ENCODE measurements at places on chromosomes 6 and 20.

GRCh38 chr6:4185419-4185818, 50.0 kb upstream of the ECI2 start:
- no peak for DNase-seq

- DNase-seq = no peak
These were observed 61.3 kb downstream of the SYNJ2 start for GRCh38 chr6:158043008-158043407.

DNA sequence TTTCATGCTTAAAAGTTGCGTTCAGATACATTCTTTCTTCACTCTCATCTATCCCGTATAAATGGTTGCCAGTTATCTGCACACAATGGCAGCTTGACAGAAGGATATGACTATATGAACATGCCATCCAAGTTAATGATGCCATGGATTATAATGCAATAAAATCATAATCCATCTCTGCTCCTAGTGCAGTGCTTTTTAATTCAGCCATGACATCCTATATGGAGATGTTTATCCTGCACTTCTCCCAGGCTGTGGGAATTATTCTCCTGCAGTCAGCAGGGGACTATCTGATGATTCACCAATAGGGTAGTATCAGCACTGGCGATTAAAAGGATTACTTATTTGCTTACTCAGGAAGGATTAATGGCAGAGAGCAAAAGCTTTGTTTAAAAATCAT, 273.8 kb downstream of the SAMD5 start:
- no peak for DNase-seq

GRCh38 chr20:34311118-34312023, 8.2 kb upstream of the AHCY start:
- DNase-seq = no peak

DNA sequence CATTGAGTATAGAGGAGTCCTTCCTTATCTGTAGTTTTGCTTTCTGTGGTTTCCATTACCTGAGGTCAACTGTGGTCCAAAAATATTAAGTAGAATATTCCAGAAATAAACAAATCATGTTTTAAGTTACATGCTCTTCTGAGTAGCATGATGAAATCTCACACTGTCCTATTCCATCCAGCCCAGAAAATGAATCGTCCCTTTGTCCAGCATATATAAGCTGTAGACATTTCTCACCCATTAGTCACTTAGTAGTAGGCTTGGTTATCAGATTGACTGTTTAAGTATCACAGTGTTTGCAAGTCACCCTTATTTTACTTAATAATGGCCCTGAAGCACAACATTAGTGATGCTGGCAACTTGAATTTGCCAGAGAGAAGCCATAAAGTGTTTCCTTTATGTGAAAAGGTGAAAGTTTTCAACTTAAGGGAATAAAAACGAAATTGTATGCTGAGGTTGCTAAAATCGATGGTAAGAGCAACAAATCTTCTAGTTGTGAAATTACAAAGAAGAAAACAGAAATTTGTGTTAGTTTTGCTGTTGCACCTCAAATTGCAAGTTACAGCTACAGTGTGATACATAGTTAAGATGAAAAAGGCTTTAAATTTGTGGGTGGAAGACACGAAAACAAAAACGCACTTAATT, 198.6 kb upstream of the SIM1 start:
- DNase-seq = no peak

DNA sequence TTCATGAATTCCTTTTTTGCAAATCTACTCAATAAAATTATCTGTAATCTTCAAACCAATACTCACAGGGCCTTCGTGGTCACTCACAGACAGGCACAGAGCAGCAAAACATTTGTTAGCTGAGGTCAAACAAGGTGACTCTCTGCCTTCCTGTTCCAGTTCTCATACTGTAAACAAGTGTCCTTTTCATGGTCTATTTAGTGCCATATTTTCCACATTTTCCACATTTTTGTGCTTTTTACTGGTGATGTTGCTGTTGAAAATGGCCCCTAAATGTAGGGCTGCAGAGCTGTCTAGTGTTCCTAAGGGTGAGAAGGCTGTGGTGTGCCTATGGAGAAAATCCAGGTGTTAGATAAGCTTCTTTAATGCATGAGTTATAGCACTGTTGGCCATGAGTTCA, 133.1 kb upstream of the COL21A1 start:
- DNase-seq = no peak

GRCh38 chr6:109808837-109809236, 117.7 kb downstream of the FIG4 start:
- DNase-seq = no peak

GRCh38 chr20:4787820-4788219, 66.1 kb downstream of the PRND start:
- no peak for DNase-seq

GRCh38 chr20:62759981-62760431, 36.3 kb upstream of the MRGBP start:
- DNase-seq = no peak

GRCh38 chr20:13586133-13586532, 52.6 kb downstream of the TASP1 start:
- no peak for DNase-seq

- no peak for DNase-seq
These were observed 78.3 kb downstream of the ZDHHC14 start for GRCh38 chr6:157459327-157459726.

GRCh38 chr20:42186337-42186736, 568.2 kb upstream of the CHD6 start:
- DNase-seq = no peak

- no peak for DNase-seq
These were observed 282.1 kb downstream of the TPBG start for GRCh38 chr6:82645536-82646230.

- no peak for DNase-seq
These were observed 139.4 kb downstream of the CARMIL1 start for GRCh38 chr6:25418454-25419052.

DNA sequence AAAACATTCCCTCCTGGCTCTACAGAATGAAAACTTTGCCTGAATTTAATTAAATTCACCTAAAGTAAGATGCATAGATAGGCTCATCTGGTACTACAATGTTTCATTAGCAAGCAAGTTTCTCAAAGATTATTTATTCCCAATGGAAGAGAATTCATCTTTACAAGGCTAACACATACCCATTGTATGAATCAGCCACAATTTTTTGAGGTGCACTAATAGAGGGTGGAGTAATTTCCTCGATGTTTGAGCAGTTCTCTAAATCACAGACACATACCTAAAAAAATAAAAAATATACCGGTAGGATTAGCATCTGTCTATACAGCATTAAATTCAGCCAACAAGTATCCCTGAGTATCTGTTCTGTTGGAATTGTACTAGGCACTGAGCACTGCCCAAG, 32.7 kb downstream of the ROS1 start:
- no peak for DNase-seq

DNA sequence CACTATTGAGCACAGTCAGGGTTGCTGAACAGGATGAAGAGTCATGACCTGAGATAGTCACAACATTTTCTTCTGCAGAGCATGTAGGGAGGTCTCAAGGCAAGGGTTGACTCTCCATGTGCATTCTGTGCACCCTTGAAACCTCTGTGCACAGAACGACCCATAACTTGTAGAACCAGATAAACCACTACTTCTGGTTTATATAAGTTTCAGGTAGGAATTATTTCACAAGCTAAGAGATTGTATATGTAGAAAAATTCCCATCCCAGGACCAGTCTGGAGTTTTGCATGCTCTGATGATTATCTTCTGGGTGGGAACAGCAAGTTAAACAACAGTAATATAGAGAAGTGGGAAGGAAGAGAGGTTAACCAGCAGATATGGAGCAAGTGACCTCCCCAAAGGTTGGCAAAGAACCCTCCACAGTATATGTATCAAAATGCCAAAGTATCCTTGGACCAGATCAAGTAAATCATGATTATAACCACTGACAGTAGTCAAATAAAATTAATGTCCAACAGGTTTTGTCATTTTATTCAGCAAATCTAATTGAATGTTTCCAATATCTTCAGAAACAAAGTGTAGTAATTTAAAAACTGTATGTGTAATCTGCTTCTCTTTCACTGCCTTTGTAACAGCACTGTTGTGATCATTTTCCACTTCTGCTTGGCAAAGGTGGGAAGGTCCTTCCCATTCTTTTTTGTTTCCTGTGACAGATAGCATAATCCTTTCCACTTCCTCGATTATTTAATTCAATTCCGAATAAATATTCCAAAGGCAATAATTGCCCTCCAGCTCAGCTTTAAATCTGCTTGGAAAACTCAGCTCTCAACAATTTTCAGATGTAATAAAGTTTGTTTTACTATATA, 104.4 kb downstream of the SYNE1 start:
- DNase-seq = no peak

DNA sequence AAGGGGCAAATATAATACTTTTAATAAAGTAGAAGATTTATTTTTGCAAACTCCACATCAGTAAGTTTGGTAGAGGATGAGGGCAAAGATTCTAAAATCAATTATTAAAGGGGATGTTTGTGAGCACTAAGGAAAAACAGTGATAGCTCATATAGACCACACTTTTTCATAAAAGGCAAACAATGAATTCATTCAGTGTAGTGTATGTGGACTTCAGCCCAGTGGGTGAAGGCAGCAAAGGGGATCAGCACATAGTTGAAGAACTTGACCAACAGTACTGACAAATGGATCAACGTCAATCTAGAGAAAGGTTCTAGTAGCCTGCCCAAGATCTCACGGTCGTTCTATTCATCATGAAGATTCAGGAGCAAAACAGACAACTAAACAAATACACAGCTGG, 45.3 kb downstream of the MAK start:
- DNase-seq = no peak

DNA sequence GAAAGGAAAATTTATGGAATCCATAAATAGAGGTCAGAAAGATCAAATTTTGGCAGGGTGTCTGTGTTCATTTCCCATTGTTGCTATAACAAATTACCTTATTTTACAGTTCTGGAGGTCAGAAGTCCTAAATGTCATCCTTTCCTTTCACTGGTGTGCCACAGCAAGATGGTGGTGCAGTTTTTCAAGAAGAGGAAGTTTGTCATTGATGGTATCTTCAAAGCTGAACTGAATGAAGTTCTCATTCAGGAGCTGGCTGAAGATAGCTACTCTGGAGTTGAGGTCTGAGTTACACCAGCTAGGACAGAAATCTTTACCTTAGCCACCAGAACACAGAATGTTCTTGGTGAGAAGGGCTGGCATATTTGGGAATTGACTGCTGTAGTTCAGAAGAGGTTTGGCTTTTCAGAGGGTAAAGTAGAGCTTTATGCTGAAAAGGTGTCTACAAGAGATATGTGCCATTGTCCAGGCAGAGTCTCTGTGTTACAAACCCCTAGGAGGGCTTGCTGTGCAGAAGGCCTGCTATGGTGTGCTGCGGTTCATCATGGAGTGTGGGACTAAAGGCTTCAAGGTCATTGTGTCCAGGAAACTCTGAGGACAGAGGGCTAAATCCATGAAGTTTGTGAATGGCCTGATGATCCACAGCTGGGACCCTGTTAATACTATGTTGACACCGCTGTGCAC, 7.2 kb upstream of the CCNC start:
- no peak for DNase-seq

DNA sequence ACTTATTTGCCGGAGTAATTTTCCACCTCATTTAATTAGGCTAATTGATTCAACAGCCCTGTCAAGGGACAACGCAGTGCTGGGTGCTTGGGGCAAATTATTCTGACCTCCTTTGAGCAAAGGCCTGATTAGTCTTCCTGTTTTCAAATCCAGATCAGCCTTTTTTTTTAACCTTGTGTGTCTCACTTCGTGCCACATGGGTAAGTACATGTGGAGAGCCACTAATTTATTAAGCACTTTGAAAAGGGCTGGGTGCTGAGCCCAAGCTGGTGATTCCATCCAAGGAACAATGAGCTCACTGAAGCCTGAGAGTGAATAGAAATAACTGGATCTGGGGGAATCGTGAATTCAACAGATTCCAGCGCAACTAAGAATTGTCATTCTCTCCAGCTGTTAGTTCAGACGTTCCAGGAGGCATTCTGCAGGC, 229.3 kb downstream of the CLIC5 start:
- DNase-seq = no peak

GRCh38 chr20:63129991-63130657, 85.8 kb downstream of the YTHDF1 start:
- no peak for DNase-seq

DNA sequence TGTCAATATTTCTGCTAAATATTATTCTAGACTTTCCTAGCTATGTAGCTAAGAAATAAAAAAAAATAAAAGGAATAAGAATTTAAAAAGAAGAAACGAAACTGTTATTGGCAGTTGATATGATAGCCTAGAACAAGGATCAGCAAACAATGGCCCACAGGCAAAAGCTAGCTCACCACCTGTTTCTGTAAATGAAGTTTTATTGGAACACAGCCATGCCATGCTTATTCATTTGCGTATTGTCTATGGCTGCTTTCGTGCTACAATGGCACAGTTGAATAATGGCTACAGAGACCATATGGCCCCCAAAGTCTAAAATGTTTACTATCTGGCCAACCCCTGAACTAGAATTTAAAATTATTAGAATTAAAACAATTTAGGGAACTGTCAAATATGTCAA, 952.6 kb upstream of the MAP3K7 start:
- no peak for DNase-seq

GRCh38 chr6:169650241-169650958, 51.4 kb downstream of the WDR27 start:
- no peak for DNase-seq
